GM12878 (cell line): ENCODE measurements at places on chromosomes 1 and 21. TPM values are rescaled to one million over a fixed set of nuclear protein-coding genes. Genes with fewer than 3 reads are reported as not detected.

GRCh38 chr1:171596705-171597104 is 25.3 kb upstream of the MYOCOS start:
- H3K4me3 ChIP-seq, result no peak overlapping the region
- no peak overlapping the region for H3K27ac ChIP-seq
- no peak for DNase-seq
- H3K4me1 ChIP-seq, result no peaks in the 10 kb centered on the region
- H3K36me3 ChIP-seq, result peaks cover 4% of the 10 kb centered on the region

Gene B3GALT2
- not detected in 2 replicates for total RNA-seq

Gene CD2
- total RNA-seq, result 2.4 and 2.9 TPM in 2 replicates

- H3K27ac ChIP-seq, result no peak overlapping the region
- DNase-seq, result no peak
- no peak overlapping the region for H3K4me3 ChIP-seq
- H3K27me3 ChIP-seq, result peaks cover 4% of the 10 kb centered on the region; the same call in 1 of the 2 replicates
These were observed 79.6 kb upstream of the CTTNBP2NL start for GRCh38 chr1:112316254-112316913.

DNA sequence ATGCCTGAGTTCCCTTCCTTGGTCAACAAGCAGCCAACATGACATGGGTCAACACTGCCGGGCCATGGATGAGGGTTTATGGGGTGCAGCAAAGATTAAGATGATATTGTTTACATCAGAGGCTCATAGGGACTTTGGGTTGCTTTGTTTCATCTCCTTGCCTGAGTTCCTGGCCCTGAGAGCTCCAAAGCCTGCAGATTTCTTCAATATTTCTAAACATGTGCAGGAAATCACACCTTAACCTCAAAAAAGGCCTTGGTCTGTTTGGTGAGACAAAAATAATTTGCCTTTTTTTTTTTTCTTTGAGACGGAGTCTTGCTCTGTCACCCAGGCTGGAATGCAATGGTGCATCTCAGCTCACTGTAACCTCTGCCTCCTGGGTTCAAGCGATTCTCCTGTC is 876 bp downstream of the SLAMF8 start:
- no peaks in the 10 kb centered on the region for H3K36me3 ChIP-seq
- DNase-seq, result no peak
- H3K4me3 ChIP-seq, result no peak overlapping the region
- H3K27ac ChIP-seq, result no peak overlapping the region
- H3K4me1 ChIP-seq, result peaks cover 35% of the 10 kb centered on the region
- no peaks in the 10 kb centered on the region; the same call in 1 of the 2 replicates for H3K27me3 ChIP-seq

DNA sequence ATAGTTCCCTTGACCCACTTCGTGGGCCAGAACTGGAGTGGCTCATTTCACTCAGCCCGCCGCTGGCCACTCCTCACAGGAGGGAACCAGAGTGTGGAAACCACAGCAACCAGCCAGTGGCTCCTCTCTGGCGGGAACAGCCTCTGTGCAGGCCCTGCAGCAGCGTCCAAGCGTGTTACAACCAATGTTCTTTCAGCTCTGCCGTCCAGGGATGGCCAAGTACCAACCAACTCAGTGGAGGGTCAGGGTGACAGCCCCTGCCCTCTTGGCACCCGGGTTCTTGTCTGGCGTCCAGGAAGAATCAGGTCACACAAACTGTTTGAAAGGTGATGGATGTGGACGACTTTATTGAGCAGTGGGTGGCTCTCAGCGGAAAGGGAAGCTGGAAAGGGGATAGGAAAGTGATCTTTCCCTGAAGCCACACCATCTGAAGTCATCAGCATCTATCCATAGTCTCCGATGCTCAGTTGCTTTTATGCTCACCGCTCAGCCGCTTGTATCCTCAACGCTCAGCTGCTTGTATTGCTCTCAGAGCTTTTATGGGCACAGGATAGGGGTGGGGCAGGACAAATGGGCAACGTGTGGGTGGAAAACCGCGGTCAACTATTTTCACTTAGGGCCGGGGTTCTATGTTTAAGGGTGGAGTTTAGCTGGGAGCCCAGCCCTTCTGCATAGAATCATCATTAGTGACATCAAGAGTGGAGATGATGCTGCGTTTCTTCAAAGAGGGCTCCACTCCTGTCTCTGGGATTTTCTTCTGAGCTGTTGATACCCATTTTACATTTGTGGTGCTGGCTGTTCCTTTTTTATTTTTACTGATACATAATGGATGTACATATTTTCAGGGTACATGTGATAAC is 250.2 kb downstream of the RRAGC start:
- DNase-seq, result no peak
- no peak overlapping the region for H3K4me3 ChIP-seq
- no peaks in the 10 kb centered on the region for H3K4me1 ChIP-seq
- peaks cover 3% of the 10 kb centered on the region for H3K27me3 ChIP-seq
- H3K27ac ChIP-seq, result no peak overlapping the region
- H3K36me3 ChIP-seq, result no peaks in the 10 kb centered on the region

Gene LMX1A
- not detected in 2 replicates for total RNA-seq

- no peaks in the 10 kb centered on the region for H3K4me1 ChIP-seq
- H3K4me3 ChIP-seq, result no peak overlapping the region
- H3K27ac ChIP-seq, result no peak overlapping the region
- no peak for DNase-seq
- no peaks in the 10 kb centered on the region for H3K36me3 ChIP-seq
These were observed 120.5 kb upstream of the NGF start for GRCh38 chr1:115458426-115459114.

Gene LCE3D
- total RNA-seq, result not detected in 2 replicates

- H3K36me3 ChIP-seq, result no peaks in the 10 kb centered on the region
- H3K4me3 ChIP-seq, result no peak overlapping the region
- no peaks in the 10 kb centered on the region for H3K4me1 ChIP-seq
These were observed 137.4 kb upstream of the GRIK3 start for GRCh38 chr1:37171691-37172090.

Gene LEFTY2
- not detected in 2 replicates for total RNA-seq

DNA sequence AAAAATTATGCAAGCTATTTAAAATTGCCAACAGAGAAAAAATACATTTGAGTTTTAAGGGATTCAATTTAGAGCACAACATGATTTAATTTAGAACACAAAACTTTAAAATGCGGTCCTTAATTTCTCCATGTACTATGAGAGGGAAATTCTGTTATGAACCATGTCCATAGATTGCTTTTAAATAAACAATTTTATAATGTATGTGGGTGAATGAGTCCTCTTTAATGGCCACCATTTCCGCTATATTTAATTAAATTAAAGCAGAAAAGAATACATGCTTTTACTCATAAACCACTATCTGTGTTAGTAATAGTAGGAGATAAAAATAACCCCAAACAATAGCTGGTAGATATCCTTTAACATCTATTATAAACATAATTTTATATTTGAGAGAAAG is 914.6 kb downstream of the LTN1 start:
- no peak for DNase-seq
- no peaks in the 10 kb centered on the region for H3K4me1 ChIP-seq
- H3K4me3 ChIP-seq, result no peak overlapping the region
- no peak overlapping the region for H3K27ac ChIP-seq

GRCh38 chr1:40870135-40870728 is 8.1 kb upstream of the CITED4 start:
- H3K36me3 ChIP-seq, result no peaks in the 10 kb centered on the region
- no peaks in the 10 kb centered on the region for H3K4me1 ChIP-seq
- H3K27me3 ChIP-seq, result no peaks in the 10 kb centered on the region
- H3K27ac ChIP-seq, result no peak overlapping the region
- DNase-seq, result no peak

Gene KCNE2
- total RNA-seq, result not detected in 2 replicates

DNA sequence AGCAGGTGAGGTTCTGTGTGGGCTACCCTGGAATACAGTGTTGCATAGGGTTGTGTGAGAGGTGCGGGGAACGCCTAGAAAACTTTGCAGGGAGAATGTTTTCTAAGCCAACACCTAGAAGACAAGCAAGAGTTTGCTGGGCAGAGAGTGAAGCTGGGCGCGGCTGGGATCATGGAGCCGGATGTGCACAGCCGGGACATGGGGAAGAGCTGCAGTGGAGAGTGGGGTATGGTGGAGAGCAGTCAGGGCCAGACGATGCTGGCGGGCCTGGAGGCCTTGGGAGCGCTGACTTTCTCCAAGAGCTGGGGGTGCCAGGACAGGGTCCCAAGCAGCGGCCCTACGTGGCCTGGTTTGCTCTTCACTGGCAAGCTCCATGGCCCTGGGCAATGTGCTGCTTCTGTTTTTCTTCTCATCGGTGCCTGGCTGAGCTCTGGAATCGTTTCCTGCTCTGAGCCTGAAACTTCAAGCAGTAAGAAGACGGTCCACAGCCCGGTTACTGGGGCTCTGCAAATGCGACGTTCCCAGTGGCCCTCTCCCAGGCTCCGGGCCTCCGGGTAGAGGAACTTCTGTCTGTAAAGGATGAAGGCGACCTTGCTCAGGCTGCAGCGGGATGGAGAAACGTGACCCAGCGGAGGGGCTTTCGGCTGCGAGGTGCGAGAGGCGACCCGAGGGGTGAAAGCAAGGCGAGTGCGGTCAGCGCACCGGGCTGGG is 51.9 kb upstream of the CD34 start:
- peak overlapping the region; percentile 58 for H3K4me3 ChIP-seq
- no peak for DNase-seq
- H3K4me1 ChIP-seq, result peaks cover 4% of the 10 kb centered on the region; the same call in 1 of the 2 replicates

GRCh38 chr1:188735567-188735966 is 1742.1 kb downstream of the BRINP3 start:
- no peaks in the 10 kb centered on the region for H3K36me3 ChIP-seq
- no peaks in the 10 kb centered on the region for H3K4me1 ChIP-seq
- H3K27me3 ChIP-seq, result no peaks in the 10 kb centered on the region
- H3K27ac ChIP-seq, result no peak overlapping the region
- DNase-seq, result no peak

DNA sequence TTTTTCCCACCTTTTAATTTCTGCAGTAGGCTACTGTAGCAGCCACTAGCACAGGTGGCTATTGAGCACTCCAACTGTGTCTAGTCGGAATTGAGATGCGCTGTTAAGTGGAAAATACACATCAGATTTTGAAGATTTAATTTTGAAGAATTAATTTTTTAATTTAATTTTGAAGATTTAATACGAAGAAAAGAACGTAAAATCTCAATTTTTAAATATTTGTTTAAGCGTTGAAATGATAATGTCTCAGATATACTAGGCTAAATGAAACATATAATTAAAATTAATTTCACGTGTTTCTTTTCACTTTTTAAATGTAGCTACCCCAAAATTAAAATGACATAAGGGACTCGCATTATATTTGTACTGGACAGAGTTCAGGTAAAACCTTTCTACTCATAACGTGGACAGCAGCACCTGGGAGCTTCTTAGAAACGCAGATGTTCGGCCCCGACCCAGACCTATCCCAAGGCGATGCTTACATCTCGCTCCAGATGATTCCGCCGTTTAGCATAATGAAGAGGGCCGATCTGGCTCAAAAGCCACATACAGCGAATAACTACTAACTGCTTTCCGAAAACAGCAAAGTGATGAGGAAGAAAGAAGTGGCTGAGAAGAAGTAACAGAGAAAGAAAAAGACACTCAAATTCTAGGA is 717 bp downstream of the CRYZL1 start:
- no peak for DNase-seq
- H3K27me3 ChIP-seq, result no peaks in the 10 kb centered on the region
- H3K4me3 ChIP-seq, result peak overlapping the region; percentile 60
- no peaks in the 10 kb centered on the region for H3K4me1 ChIP-seq

GRCh38 chr1:61297887-61298286 is 215.5 kb downstream of the NFIA start:
- no peak overlapping the region for H3K4me3 ChIP-seq
- H3K4me1 ChIP-seq, result no peaks in the 10 kb centered on the region
- H3K27ac ChIP-seq, result no peak overlapping the region
- DNase-seq, result no peak
- no peaks in the 10 kb centered on the region for H3K27me3 ChIP-seq

DNA sequence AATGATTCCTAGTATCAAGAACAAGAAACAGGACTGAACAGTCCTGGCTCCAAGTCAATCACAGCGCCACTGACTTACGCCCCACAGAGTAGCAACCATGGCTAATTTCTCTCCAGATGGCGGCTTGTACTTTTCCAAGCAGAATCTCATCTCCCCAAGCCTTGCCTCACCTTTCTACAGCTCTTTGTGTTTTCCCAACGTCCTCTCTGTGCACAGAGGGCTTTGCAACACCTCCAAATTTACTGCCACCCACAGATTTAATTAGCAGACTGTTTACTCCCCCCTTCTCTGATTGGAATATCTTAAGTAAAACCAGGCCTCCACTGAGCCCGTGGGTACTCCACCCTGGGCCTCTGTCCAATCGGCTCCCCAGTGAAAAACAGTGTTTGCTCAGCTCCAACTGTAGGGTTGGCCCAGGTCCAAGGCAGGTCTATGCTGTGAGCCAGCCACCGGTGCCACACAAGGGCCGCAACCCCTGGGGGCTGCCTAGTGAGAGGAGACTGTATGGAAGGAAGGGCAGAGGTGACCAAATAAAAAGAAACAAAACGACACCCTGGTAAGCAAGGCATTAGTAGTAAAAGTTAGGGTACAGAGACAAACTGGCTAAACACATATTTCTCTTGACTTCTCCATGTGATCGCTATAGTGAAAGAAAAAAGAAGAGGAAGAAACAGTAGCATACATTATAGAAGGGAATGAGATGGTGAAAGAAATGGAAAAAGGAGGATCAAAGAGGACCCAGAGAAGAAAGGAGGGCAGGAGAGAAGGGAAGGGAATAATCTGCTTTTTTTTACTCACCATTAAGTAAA is 128.4 kb upstream of the SOD1 start:
- no peaks in the 10 kb centered on the region for H3K27me3 ChIP-seq
- H3K36me3 ChIP-seq, result no peaks in the 10 kb centered on the region
- no peak overlapping the region for H3K27ac ChIP-seq
- no peaks in the 10 kb centered on the region for H3K4me1 ChIP-seq

DNA sequence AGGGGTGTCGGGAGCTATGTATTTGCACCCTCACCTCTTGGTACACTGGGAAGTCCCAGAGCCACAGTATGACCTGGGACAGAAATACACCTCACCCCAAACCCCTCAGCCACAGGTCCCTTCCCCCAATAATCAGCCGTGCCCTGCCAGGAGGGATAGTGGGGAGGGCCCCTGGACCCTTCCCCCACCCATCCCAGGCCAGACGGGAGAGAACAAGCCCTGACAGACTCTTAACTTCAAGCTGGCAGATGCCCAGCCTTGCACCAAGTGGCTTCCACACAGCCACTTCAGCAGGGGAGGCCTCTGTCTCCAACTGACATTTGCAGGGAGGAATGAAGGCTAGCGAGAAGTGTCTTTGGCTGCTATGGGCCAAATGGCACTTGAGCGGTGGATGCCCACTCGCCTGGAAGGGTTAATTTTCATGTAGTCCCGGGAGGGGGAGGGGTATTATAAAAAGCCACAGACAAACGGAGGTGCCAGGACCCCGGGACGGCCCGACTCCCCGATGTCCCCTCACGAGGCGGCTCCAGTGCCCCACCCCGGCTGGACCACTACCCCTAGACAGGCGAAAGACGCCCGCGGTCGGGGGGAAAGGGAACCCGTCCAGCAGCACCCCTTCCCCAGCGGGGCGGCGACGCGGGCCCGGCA is 495 bp downstream of the SYNC start:
- H3K4me3 ChIP-seq, result no peak overlapping the region
- H3K27ac ChIP-seq, result no peak overlapping the region
- no peaks in the 10 kb centered on the region for H3K36me3 ChIP-seq
- DNase-seq, result no peak

Gene GPX7
- 1.9 and 2.6 TPM in 2 replicates for total RNA-seq

Gene GSTM1
- 32.4 and 33.5 TPM in 2 replicates for total RNA-seq

Gene MFAP2
- not detected in 2 replicates for total RNA-seq

- H3K4me1 ChIP-seq, result no peaks in the 10 kb centered on the region
- no peak overlapping the region for H3K27ac ChIP-seq
- DNase-seq, result no peak
- no peak overlapping the region for H3K4me3 ChIP-seq
- no peaks in the 10 kb centered on the region for H3K36me3 ChIP-seq
- no peaks in the 10 kb centered on the region for H3K27me3 ChIP-seq
These were observed 23.8 kb downstream of the AJAP1 start for GRCh38 chr1:4678066-4678717.
